ENCODE measurements at places on chromosomes 1 and 21.

- DNase-seq, result no peak
Measured at GRCh38 chr1:247347477-247348222, 16.0 kb upstream of the ZNF496 start.

- DNase-seq, result no peak
Measured at GRCh38 chr1:233527818-233528217, 86.1 kb upstream of the KCNK1 start.

DNA sequence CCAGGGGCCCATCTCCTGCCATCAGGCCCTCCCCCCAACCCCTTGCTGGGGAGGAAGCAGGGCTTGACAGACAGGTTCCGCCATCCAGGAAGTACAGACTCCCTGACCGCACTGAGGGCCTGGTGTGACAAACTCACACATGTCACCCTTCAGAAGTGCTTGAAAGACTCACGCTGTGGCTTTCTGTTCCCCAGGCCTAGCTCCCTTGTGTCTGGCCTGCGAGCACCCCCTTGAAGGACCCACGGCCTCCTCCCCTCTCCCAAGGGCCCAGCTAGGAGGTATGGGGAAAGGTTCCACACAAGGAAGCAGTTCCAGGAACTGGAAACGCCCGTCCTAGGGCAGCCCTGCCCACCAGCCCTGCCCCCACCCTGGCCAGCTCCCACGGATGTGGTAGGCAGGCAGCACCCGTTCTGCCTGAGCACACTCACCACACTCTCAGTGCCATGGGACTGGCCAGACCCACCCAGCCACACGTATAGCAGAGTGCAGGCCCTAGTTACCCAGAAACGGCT lies 26.7 kb downstream of the SLC2A1 start:
- peak; percentile 35 for DNase-seq

DNA sequence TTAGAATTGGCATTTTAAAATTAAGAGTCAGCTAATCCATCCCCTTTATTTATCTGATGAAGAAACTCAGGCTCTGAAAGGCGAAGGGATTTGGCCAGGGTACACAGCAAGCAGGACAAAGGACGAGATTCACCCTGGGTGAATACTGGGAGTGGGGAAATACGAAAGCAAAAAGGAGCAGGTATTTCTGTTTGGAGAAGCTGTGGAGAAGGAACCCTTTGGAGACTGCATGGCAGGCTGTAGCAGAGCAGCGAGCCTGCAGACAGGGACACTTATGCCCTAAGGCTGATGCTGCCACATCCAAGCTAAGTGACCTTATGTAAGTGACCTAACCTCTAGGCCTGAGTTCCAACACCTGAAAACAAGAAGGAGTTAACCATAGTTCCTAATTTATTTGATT lies 207.2 kb upstream of the C1orf87 start:
- no peak for DNase-seq

GRCh38 chr1:110242731-110243130 lies 32.6 kb downstream of the KCNC4 start:
- no peak for DNase-seq

DNA sequence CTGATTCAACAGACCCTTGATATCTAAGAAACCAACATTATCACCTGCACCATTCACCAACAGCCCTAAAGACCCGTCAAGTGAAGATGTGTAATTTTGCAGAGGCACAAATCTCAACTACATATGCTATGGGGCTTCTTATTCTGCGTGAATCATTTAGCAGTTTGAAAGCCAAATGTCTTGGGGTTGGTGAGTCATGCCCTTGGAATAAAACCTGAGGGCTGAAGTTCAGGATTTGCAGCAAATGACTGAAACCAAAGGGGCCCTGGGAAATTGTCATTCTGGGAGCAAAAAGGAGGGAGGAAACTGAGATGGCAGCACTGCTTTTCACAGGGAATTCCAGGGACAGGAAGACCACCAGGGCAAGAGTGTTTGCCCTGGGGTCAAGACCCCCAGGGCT lies 79.2 kb upstream of the TNR start:
- no peak for DNase-seq

DNA sequence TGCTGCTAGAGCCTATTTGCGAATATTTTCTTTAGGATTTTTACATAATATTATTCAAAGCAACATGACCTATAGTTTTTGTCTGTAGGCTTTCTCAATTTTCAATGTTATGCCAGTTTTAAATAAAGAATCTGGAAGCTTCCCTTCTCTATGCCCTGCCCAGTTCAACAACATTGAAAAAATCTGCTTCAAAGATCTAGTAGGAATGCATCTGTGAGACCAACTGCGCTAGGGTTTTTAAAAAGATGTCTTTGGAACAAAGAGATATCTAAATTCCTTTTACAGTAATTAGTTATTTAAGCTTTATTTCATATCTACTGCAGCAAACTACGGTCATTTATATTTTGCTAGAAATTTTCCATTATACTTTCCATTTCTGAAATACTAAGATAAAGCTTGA lies 25.7 kb downstream of the HEATR1 start:
- no peak for DNase-seq

- DNase-seq, result no peak
Measured at GRCh38 chr1:11847667-11848372, at the start of gene NPPA. Gene NPPA, minus strand, starts transcription at chr1:11847783. Its CDS starts 99 bp downstream, at chr1:11847684.
